ENCODE measurements at places on chromosomes 6 and 20.

DNA sequence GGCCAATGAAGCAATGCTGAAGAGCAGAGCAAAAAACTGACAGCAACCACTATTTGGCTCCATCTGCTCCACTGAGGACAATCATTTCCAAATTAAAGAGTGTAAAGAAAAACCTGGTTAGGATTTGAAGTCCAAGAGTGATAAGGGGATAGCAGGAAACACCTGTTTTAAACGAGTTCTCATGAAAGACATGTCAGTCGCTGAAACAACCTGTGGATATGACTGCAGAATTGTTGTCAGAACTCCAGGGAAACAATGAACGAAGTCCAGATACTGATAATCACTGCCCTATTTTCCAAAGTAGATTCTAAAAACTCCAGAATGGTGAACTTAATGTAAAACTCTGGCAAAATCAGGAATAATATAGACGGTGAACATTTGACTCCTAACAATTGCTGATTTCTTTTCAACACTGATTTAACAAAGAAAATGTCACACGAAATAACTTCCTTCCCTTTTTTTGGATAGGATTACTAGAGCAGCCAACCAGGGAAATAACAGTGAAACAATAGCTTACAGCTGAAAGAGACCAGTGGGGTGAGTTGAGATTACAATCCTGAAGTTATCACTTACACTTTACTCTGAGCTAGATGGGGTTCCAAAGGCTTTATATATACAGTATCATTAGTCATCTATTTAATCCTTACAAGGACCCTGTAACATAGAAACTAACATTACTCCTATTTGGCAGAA is 83.7 kb downstream of the ELOVL5 start:
- DNase-seq: no peak

GRCh38 chr6:34241351-34242215 is 4.9 kb downstream of the HMGA1 start:
- no peak for DNase-seq

- no peak for DNase-seq
Measured at GRCh38 chr6:122878796-122879195, 89.7 kb downstream of the SMPDL3A start.

DNA sequence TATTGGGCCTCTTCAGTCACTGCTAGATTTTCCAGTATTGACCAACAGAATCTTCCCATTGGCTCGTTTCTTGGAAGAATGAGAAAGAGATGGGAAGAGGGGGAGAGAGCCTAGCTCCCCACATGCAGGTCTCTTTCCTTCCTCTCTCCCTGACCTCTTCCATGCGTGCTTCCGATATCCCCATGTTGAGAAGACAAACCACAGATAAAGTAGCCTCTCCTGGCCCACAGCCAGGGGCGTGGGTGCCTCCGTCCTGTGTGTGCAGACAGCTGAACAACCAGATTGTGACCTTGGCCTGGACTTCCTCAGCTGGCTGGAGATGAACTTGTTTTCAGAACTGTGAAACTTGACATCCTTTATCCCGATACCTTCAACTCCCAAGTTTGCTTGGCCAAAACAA is 71.0 kb downstream of the EDN3 start:
- no peak for DNase-seq

- DNase-seq: no peak
Measured at GRCh38 chr20:58832457-58832856, 18.2 kb downstream of the GNAS-AS1 start.

GRCh38 chr6:95848717-95849116 is 167.1 kb upstream of the FUT9 start:
- DNase-seq: no peak

- DNase-seq: no peak
Measured at GRCh38 chr6:163291622-163292021, 122.9 kb upstream of the QKI start.

GRCh38 chr6:55827818-55828522 is 47.4 kb downstream of the BMP5 start:
- DNase-seq: no peak

DNA sequence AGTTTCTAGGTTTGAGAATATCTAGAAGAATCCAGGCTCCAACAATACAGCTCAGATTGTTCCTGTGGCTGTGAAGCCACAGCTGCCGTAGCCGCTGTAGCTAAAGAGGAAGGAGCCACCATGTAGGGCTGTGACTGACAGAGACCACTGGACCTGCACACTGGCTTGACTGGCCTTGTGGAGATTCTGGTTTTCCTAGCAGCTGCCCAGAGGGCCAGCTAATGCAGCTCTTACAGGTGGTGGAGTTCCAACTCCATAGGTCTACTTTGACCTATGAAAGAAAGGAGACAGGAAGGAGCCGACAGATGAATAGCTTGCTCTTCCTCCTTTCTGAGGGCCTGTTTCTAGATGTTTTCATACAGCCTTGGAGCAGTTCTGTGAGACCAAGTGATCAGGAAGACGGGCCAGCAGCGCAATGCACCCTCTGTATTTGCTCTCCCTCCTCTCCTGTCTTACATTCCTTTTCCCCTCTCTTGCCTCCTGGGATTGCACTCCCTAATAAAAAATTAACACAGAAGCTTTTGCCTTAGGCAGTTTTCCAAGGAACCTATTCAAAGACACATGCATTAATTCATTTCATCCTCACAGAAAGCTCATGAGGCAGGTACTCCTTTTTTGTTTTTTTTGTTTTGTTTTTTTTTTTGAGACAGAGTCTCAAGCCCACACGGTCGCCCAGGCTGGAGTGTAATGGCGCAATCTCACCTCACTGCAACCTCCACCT is 51.8 kb upstream of the MYB start:
- no peak for DNase-seq

All from stimulated activated CD8-positive, alpha-beta memory T cell treated with anti-CD3 and anti-CD28 coated beads, Interleukin-4, amount 100 ng/mL, for 1 hour (primary cell).